ENCODE measurements at places on chromosomes 5 and 9.

DNA sequence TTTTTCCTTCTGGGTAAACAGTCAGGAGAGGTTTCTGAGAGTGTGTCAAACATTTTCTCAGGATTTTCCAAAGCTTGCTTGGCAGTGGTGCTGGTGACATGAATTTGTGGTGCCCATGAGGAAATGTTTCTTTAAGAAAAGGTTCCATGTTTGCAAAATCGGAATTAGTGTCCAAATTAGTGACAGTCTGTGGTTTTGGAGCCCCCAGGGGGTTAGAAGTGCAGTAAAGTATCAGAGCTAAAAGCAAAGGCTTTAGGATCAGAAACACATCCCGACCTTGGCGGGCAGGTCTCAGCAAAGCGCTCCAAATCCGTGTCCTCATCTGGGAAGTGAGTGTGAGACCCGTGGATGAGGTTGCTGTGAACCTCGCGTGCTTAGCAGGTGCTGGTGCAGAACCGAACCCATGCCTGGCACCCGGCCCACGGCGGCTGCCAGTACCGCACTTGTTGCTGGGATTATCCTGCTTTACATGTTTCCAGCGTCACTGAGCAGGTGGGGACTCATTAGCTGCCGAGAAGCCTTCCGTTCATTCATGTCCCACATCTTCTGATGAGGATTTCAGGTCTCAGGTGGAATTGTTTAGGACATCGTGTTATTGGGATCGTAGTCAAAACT, 70.8 kb upstream of the COL5A1 start:
- no peaks in the 10 kb centered on the region for H3K36me3 ChIP-seq
- H3K4me3 ChIP-seq, result no peak overlapping the region
- DNase-seq, result no peak
- peaks cover 6% of the 10 kb centered on the region for H3K4me1 ChIP-seq

- no peaks in the 10 kb centered on the region for H3K27me3 ChIP-seq
- H3K27ac ChIP-seq, result no peak overlapping the region
- DNase-seq, result no peak
- H3K36me3 ChIP-seq, result no peaks in the 10 kb centered on the region
- no peaks in the 10 kb centered on the region for H3K4me1 ChIP-seq
- no peak overlapping the region for H3K4me3 ChIP-seq
These were observed 74.1 kb upstream of the PIK3R1 start for GRCh38 chr5:68141494-68141893.

DNA sequence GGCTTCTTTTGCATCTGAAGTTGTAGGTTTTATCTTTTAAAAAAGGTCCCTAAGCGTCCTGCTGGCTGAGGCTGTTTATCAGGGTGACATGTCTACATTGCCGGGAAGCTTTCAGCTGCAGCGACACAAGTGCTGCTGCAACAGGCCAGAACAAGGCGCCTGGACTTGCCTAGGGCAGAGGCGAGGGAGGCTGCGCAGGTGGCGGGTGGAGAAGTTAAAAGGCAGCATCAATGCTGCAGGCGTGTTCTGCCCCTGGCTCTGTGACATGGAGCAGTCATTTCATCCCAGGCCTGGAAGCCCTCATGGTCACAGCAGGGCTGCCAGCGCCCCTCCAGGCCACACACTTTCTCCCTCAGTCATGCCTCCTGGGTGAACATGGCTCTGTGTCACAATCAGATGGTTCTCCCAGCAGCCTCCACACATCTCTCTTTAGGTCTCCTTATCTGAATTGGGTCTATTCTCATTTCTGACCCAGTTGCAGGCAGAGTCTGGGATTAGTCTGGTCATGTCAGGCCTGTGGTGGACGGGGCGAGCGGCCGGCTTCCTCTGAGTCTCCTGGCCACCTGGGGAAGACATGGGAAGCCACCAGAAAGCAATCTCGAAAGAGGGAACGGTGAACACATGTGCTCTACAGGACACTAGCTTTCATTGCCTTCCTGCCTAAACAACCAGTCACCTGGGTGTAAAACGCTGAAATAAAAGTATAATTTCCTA, 41.3 kb downstream of the IRX2 start:
- no peaks in the 10 kb centered on the region for H3K4me1 ChIP-seq
- no peak overlapping the region for H3K4me3 ChIP-seq
- H3K27ac ChIP-seq, result no peak overlapping the region
- no peak for DNase-seq
- H3K27me3 ChIP-seq, result no peaks in the 10 kb centered on the region
- no peaks in the 10 kb centered on the region for H3K36me3 ChIP-seq

DNA sequence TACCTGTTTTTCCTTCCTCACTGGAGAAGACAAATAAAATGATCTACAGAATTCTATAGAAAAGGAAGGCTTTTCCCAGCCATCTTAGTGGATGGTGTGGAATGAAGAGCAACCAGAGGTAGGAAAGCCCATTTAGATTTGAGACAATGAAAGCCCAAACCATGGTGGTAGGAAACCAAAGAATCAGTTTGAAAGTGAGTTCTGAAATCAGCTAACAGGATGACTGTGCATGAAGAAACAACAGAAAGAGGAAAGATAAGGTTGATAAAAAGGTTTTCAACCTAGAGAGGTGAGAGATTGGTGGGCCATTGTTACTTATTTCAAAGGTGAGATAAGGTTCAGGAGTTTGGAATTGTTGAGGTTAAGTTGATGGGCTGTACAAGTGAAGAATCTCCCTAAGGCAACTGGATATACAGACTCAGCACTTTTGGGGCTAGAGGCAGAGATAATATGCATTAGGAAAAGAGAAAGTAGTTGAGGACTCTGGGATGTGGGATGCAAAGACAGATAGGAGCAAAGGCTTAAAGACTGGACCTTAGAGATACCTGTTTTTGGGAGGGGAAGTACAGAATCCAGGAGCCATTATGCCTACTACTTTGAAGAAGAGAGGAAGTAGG, 2.4 kb downstream of the CHMP5 start:
- peaks cover 48% of the 10 kb centered on the region for H3K36me3 ChIP-seq
- H3K27me3 ChIP-seq, result no peaks in the 10 kb centered on the region
- no peaks in the 10 kb centered on the region for H3K4me1 ChIP-seq
- H3K4me3 ChIP-seq, result no peak overlapping the region
- no peak overlapping the region for H3K27ac ChIP-seq
- DNase-seq, result no peak

DNA sequence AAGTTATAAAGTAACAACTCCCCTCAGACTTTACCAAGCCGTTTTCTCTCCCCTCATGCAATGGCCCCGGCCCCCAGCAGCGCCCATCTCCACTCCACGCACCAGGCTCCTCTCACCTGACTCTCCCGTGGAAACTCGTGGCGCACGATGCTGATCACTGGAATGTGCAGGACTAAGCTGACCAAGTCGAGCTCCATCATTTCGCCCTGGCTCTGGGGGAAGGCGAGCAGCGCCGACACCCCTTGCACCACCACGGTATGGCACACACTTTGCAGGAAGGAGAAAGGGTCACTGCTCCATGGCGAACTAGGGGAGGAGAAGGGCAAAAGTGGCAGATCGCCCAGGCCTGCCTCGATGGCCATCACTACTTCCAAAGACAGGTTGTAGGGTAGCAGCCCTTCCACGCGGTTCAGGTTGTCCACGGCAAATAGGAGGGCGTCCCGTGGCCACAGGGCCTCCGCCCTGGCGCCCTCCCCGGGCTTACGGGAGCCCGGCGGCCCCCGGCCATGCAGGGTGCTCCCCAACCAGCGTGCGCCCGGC, 1.2 kb downstream of the GRIN3A start:
- no peaks in the 10 kb centered on the region for H3K4me1 ChIP-seq
- H3K27me3 ChIP-seq, result peaks cover 67% of the 10 kb centered on the region
- H3K27ac ChIP-seq, result no peak overlapping the region
- no peak for DNase-seq
- H3K36me3 ChIP-seq, result no peaks in the 10 kb centered on the region

- peaks cover 36% of the 10 kb centered on the region for H3K36me3 ChIP-seq
- peaks cover 34% of the 10 kb centered on the region for H3K4me1 ChIP-seq
- no peak overlapping the region for H3K27ac ChIP-seq
- DNase-seq, result no peak
These were observed 14.4 kb downstream of the VDAC1 start for GRCh38 chr5:133990396-133990795.

DNA sequence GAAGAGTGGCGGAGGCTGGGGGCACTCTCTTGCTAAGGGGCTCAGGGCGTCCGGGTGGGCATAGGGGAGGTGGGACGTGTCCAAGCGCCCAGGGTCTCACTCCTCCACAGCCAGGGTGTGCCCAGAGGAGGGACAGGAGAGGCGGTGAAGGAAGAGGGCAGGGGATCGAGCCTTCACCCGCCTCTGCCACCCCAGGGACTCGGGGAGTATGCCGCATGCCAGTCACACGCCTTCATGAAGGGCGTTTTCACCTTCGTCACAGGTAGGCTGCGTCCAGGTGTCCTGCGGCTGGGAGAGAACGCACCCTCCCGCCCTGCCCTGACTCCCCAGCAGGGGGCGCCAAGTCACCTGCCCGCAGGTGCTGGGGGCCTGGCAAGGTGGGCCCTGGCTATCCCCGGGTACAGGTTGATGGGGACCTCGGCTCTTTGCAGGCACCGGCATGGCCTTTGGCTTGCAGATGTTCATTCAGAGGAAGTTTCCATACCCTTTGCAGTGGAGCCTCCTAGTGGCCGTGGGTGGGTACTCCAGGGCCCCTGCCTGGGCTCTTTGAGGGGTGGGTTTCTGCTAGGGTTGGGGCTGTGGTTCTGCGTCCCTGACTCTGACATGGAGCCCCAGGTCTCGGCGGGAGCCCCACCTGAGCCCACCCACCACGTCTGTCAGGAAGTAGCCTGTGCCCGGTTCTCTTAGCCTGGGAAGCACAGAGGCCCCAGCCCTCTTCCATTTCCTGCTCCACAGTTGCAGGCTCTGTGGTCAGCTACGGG, 552 bp downstream of the TMEM141 start:
- H3K4me1 ChIP-seq, result peaks cover 57% of the 10 kb centered on the region
- no peaks in the 10 kb centered on the region for H3K27me3 ChIP-seq
- H3K27ac ChIP-seq, result peak overlapping the region; percentile 99
- peak; percentile 39 for DNase-seq

DNA sequence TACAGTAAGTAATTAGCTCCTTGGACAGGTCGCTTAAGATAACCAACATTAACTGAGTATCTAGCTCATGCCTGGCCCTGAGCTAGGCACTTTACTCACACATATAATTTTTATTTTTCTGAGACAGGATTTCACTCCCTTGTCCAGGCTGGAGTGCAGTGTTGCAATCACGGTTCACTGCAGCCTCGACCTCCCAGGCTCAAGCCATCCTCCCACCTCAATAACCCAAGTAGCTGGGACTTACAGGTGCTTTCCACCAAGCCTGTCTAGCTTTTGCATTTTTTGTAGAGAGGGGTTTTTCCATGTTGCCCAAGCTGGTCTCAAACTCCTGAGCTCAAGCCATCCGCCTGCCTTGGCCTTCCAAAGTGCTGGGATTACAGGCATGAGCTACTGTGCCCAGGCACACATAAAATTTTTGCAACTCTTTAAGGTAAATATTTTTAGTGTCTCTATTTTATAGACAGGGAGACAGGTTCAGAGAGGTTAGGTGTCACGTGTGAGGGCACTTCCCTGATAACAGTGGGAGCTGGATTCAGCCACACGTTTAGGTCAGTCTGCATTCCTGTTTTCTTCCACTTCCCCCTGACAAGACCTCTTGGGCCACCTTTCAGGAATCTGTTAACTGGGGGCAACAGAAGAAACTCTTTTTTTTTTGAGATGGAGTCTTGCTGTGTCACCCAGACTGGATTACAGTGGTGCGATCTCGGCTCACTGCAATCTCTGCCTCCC, 18.2 kb downstream of the HBEGF start:
- H3K27me3 ChIP-seq, result no peaks in the 10 kb centered on the region
- DNase-seq, result no peak
- no peaks in the 10 kb centered on the region for H3K36me3 ChIP-seq
- peaks cover 15% of the 10 kb centered on the region for H3K4me1 ChIP-seq

DNA sequence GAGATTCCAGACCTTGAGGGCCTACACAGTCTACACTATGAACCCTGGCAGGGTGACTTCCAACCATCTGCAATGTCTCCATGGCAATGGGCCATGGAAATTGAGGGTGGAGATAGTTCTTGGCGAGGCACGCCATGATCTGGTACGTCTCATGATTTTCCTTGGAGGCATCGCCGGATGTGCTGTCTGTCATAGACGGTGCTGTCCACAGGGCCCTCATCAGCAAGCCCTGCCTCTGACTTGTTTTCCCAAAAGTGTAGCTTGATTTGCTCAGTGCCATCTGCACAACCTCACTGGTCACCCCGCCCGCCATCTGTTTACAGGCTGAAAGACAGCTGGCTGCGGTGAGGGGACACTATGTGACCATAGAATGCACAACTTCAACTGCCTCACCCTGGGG, 73.5 kb downstream of the BOD1 start:
- no peak for DNase-seq
- H3K36me3 ChIP-seq, result no peaks in the 10 kb centered on the region
- no peaks in the 10 kb centered on the region for H3K27me3 ChIP-seq

- no peak overlapping the region for H3K4me3 ChIP-seq
- no peak overlapping the region for H3K27ac ChIP-seq
- no peaks in the 10 kb centered on the region for H3K4me1 ChIP-seq
These were observed 34.0 kb downstream of the ZNF474 start for GRCh38 chr5:122163121-122164069.

- H3K27me3 ChIP-seq, result no peaks in the 10 kb centered on the region
- no peak overlapping the region for H3K27ac ChIP-seq
- no peak overlapping the region for H3K4me3 ChIP-seq
- no peak for DNase-seq
These were observed 52.2 kb downstream of the PTCD2 start for GRCh38 chr5:72372331-72372730.

DNA sequence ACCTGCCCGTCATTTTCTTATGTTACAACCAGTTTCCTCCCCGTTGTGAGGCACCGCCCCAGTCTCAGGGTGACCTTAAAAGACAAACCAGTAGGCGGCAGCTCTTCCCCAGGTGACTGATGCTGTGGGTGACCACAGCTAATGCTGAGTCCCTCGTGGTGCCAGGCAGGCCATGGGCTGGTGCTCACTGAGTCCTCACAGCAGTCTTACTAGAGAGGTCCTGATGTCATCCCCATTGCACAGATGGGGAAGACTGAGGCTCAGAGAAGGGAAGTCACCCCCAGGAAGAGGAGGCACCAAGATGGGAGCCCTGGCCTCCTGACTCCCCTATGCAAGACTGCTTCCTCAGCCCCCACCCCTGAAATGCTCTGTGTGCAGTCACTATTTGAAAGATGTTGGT, 978 bp downstream of the CFAP157 start:
- H3K4me1 ChIP-seq, result peaks cover 5% of the 10 kb centered on the region
- no peak overlapping the region for H3K4me3 ChIP-seq
- H3K27ac ChIP-seq, result no peak overlapping the region
- no peaks in the 10 kb centered on the region for H3K36me3 ChIP-seq
- DNase-seq, result no peak
- H3K27me3 ChIP-seq, result no peaks in the 10 kb centered on the region

GRCh38 chr5:81760521-81760920, 9.6 kb upstream of the SSBP2 start:
- no peak overlapping the region for H3K27ac ChIP-seq
- H3K4me3 ChIP-seq, result no peak overlapping the region
- no peaks in the 10 kb centered on the region for H3K27me3 ChIP-seq
- DNase-seq, result no peak
- H3K36me3 ChIP-seq, result no peaks in the 10 kb centered on the region

GRCh38 chr5:173265433-173265832, 30.4 kb upstream of the NKX2-5 start:
- no peaks in the 10 kb centered on the region for H3K36me3 ChIP-seq
- peak overlapping the region; percentile 90 for H3K27ac ChIP-seq
- DNase-seq, result peak; percentile 89
- no peaks in the 10 kb centered on the region for H3K27me3 ChIP-seq
- H3K4me1 ChIP-seq, result peaks cover 46% of the 10 kb centered on the region

GRCh38 chr5:80866371-80866770, 93.8 kb upstream of the RASGRF2 start:
- no peak overlapping the region for H3K4me3 ChIP-seq
- H3K36me3 ChIP-seq, result no peaks in the 10 kb centered on the region
- no peaks in the 10 kb centered on the region for H3K4me1 ChIP-seq
- no peak overlapping the region for H3K27ac ChIP-seq
- H3K27me3 ChIP-seq, result no peaks in the 10 kb centered on the region

All from cardiac muscle cell (in vitro differentiated cells and primary cell).